ENCODE measurements at places on chromosomes 3 and 15. TPM values are rescaled to one million over a fixed set of nuclear protein-coding genes. Genes with fewer than 3 reads are reported as not detected.
A peak's percentile ranks its signal among the peaks of the same experiment; 100 is the strongest.

Gene GATA2
- 21.3 TPM for total RNA-seq

DNA sequence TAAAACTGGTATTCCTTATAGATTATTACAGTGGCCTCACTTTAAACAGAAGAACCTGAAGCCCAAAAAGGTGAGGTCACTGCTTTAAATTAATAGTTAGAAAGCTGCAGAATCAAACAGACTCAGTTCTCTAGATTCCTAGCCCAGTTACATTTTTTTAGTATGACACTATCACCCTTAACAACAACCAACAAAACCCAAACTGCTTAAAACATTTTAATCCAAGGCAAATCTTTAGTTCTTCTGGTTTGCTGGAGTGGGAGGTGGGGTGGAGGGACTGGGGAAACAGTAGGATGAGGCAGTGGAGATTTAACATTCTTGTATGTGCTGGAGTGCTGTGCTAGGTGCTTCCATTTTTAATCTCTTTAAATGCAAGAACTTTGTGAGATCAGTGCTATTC is 631.6 kb upstream of the KCNMB2 start:
- H3K4me3 ChIP-seq, result no peak overlapping the region
- peak overlapping the region; percentile 70 for H3K27ac ChIP-seq
- H3K36me3 ChIP-seq, result no peaks in the 10 kb centered on the region
- peaks cover 25% of the 10 kb centered on the region for H3K4me1 ChIP-seq

Gene GPR176
- 88.0 TPM for total RNA-seq

DNA sequence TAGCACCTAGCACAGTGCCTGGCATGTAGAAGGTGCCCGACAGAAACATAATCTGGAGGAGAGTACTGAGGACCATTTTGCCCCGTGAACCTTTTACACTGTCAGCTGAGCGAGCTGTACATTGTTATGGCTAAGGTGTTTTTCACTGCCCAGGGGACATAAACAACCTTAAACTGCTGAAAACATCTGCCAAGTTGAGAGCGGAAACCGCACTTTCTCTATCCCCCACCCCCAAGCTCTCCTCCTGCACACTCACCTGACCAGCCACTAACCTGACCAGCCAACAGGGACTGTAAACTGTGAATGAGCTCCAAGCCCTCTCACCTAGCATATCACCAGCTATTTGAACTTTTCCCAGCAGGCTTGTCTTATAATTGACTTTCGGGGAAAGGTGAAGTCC is 17.6 kb downstream of the RAB43 start:
- no peak overlapping the region for H3K27ac ChIP-seq
- H3K36me3 ChIP-seq, result no peaks in the 10 kb centered on the region
- H3K4me1 ChIP-seq, result peaks cover 4% of the 10 kb centered on the region

DNA sequence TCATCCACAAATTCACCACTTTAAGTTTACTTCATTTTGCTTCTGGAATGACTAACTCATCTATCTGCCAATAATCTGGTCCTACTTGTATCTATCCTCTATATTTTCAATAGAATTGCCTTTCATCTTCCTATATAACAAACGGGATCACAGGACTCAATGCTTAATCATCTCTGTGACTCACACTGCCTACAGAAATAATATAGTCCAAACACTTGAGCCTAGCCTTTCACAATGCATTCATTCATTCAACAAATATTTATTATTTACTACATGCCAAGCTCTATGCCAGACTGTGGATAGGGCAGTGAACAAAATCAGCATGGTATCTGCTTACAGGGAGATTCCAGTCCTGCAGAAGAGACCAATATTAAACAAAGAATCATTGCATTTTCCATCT is 16.6 kb upstream of the AGTR1 start:
- no peaks in the 10 kb centered on the region for H3K27me3 ChIP-seq
- H3K36me3 ChIP-seq, result no peaks in the 10 kb centered on the region
- H3K4me3 ChIP-seq, result no peak overlapping the region
- H3K27ac ChIP-seq, result no peak overlapping the region
- no peak for DNase-seq

GRCh38 chr15:61038910-61039309 is 190.2 kb downstream of the RORA start:
- no peak for DNase-seq
- H3K4me1 ChIP-seq, result peaks cover 52% of the 10 kb centered on the region
- no peak overlapping the region for H3K27ac ChIP-seq
- no peak overlapping the region for H3K4me3 ChIP-seq

Gene ADGRG7
- total RNA-seq, result not detected

- H3K4me1 ChIP-seq, result no peaks in the 10 kb centered on the region
- no peaks in the 10 kb centered on the region for H3K36me3 ChIP-seq
- no peak overlapping the region for H3K4me3 ChIP-seq
- DNase-seq, result no peak
- no peak overlapping the region for H3K27ac ChIP-seq
Measured at GRCh38 chr15:87300146-87300545, 956.4 kb downstream of the NTRK3 start.

- no peak overlapping the region for H3K4me3 ChIP-seq
- H3K4me1 ChIP-seq, result no peaks in the 10 kb centered on the region
- peaks cover 3% of the 10 kb centered on the region for H3K27me3 ChIP-seq
- DNase-seq, result no peak
- no peaks in the 10 kb centered on the region for H3K36me3 ChIP-seq
- no peak overlapping the region for H3K27ac ChIP-seq
Measured at GRCh38 chr3:22585504-22585903, 617.6 kb upstream of the UBE2E2 start.

All from thoracic aorta (tissue), 2 donors.